COR-L47 (cell line): ENCODE measurements at places on chromosomes 13 and 19.

DNA sequence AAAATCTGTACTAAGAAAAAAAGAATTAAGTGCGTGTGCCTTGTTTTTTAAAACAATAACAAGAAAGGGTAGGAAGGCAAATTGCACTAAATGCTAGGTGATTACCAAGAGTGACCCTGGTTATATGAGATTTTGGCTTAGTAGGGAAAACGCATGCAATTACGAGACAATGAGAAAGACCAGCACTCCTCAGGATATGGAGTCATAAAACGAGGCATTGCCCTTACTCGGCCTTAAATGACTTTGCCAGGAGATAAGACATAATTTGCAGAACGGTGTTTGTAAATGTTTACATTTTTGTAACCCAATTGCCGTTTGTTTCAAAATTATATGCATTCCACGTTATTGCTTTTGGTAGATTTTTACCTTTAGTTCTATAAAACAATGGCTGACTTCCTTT, 179.8 kb downstream of the RBM26 start:
- DNase-seq, result no peak

DNA sequence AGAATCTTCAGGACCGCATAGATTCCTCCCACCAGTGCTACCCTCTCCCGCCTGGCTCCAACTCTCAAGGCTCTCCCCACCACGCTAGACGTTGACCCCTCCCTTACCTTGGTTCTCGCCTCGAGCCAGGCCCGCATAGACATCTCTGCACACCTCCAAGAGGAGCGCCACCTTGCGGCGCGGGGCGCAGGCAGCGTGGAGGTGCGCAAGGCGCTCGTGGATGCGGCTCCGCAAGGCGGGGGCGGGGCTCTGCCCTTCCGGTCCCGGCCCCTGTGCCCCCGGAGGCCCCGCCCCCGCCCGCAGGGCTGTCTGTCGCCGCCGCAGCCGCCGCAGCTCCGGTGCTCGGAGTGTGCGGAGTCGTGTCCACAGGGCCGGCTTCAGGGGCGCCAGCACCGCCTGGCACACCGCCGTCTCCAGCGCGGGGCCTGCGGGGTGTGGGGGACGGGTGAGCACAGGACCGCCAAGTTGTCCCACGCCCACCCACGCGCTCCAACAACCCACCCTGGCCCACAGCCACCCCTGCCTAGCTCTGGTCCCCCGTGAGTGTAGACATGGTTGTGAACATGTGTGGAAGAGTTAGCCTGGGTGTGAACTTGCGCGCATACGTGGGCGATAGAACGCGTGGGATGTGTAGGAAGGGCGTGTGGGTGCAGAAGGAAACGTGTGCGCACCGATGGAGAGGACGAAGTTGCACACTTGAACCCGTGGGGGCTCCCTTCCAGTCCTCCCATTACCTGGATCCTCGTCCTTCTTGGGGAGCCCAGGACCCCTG, 8.1 kb downstream of the RINL start:
- no peak for DNase-seq

DNA sequence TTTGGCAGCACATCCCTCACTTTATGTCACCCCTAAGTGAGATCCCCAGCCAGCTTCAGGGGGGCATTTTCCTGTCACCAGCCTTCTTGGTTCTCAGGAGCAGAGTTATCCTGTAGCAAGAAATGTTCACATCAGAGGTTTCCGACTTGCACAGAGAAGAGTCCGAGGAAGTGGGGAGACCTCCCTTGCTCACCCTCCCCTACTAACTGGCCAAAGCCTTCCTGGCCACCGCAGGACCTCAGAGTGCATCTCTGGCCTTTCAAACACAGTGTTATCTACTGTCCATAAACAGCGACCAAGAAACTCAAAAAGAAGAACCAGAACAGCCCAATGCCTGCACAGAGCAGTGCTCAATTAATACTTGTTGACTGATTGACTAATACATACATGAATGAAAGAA, 134.4 kb downstream of the USP12 start:
- DNase-seq, result no peak

GRCh38 chr13:112671359-112671758, 18.5 kb upstream of the ATP11A start:
- DNase-seq, result no peak

- no peak for DNase-seq
These were observed 91.9 kb downstream of the SLAIN1 start for GRCh38 chr13:77789376-77789775.

DNA sequence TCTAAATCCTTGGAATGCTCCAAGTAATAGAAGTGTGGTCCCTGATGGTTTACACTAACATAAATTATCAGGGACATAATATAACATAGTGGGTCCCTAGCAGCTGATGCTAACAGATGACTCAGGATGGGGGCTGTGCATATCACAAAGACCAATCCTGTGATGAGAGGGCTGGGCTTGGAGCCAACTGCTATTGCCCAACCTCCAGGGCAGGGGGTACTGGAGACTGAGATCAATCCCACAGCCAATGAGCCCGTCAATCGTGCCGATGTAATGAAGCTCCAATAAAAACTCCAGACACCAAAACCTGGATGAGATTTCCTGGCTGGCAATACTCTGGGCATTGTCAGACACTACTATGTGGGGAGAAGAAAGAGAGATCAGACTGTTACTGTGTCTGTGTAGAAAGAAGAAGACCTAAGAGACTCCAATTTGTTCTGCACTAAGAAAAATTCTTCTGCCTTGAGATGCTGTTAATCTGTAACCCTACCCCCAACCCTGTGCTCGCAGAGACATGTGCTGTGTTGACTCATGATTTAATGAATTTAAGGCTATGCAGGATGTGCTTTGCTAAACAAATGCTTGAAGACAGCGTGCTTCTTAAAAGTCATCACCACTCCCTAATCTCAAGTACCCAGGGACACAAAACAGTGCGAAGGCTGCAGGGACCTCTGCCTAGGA, 33.4 kb downstream of the ABCC4 start:
- no peak for DNase-seq

- DNase-seq, result no peak
These were observed 595.5 kb downstream of the SLITRK1 start for GRCh38 chr13:83286737-83287136.
